ENCODE measurements at places on chromosomes 5 and 9.

- DNase-seq, result no peak
These were observed 2.8 kb upstream of the HBEGF start for GRCh38 chr5:140349244-140349643.

DNA sequence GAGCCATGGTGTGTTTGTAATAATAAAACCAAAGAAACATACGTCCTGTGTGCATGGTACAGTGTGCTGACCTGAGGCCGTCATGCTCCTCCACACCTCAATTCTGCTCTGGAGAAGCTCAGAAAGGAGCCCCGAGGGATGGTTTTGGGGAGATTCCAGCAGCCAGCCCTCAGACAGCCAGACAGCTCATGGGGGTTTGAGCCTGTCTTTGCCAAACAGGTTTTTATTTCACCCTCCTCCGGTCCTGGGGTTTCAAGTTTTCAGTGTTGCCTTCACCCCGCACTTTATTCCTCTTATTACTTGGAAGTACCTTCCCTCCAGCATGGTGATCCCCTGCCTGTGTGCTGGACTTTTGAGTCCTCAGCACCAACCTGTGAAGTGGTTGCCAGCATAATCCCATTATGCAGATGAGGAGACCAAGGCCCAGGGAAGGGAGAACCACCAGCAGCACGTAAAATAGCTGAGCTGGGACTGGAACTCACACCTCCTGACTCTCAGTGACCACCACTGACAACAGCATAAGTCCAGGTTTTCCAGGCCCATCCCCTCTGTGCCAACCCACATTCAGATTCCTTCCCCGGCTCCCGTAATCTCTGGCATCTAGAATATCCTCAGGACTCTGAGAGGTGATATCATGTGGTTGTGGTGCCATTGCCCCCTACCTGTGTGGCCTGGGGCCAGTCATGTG lies 35.1 kb downstream of the TGFBI start:
- no peak for DNase-seq

- DNase-seq, result no peak
These were observed 516.0 kb downstream of the ZNF608 start for GRCh38 chr5:124230456-124230855.

- DNase-seq, result no peak
These were observed 47.1 kb downstream of the C9orf57 start for GRCh38 chr9:72013292-72013760.

GRCh38 chr9:117412841-117413240 lies 2.0 kb downstream of the ASTN2 start:
- DNase-seq, result no peak

DNA sequence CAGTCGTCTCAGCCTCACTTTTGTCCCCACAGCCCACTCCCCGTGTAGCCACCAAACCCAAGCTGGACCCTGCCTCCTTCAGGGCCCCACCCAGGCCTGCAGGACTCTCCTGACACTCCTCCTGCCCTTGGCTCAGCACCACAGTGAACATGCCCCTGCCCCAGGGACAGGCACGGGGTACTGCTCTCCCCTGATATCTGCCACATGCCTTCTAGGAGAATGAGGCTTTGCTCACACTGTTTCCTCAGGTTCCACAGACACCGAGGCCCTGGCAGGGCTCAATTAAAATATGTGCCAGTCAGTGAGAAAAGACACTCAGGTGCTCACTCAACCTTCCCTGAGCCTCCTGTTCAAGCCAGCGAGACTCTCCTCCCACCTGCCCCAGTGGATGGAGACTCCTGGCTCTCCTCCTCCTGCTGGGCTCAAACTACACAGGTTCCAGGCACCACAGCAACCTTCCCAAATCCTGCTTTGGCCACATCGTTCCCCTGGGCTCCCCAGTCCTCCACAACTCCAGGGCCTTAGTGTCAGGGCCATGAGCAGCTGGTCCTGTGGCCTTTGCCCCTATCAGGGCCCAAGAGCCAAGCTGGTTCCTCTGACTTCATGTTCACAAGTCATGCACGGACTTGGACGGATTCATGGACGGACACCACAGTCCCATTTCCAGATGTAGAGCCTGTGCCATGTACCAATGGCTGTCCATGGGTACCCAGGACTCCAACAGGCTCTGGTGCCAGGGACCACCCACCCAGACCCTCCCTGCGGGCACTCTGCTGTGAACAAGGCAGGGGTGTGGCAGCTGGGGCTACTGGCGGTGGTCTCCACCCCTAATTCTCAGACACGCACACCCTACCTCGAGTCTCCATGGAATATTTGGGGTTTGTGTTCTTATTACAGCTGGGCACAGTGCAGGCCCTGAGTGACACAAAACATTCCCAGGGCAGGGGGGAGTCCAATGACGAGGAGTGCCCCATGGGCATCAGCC lies 36.6 kb downstream of the BICD2 start:
- no peak for DNase-seq

DNA sequence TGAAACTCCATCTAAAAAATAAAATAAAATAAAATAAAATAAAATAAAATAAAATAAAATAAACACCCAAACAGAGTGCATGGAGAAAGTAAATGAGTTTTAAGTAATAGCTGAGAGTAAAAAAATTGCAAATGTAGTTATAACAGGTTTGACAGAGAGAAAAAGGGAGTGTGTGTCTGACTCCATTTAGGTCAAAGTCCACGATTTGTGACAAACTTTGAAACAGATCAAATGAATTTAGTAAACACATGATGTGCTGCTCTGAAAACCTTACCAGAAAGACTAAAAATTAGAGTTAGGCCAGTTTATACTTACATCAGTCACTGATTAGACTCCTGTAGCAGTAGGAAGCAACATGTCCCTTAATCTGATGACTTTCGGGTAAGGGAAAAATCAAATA lies 346.6 kb downstream of the PARP8 start:
- DNase-seq, result no peak

- DNase-seq, result no peak
These were observed 341.0 kb upstream of the POU5F2 start for GRCh38 chr5:94082405-94082804.

- no peak for DNase-seq
These were observed 31.0 kb downstream of the MTREX start for GRCh38 chr5:55338810-55339243.

DNA sequence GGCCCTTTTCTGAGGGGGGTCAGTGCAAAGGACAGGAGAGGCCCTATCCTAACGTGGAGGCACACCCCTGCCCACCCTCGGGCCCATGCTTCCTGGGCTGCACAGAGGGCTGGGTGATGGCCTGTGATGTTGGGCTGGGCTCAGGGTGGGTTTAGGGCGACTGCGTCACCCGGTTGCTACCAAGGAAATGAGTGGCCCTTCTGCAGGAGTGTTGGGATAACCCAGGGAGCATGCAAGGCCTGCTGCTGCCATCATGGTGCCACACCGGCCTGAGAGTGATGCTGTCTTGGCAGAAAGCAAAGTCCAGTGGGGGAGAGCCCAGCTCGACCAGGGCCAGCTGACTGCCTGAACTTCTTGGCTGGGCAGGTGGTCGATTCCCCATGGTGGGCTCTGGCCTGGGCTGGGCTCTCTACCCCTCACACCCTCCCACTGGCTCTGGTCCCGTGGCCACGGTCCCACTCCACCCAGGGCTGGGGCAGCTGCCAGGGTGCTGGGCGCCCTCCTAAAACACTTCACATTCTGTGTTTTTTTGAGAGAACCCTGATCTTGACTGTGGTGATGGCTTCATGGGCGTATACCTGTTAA lies 21.5 kb upstream of the MRNIP start:
- DNase-seq, result no peak

DNA sequence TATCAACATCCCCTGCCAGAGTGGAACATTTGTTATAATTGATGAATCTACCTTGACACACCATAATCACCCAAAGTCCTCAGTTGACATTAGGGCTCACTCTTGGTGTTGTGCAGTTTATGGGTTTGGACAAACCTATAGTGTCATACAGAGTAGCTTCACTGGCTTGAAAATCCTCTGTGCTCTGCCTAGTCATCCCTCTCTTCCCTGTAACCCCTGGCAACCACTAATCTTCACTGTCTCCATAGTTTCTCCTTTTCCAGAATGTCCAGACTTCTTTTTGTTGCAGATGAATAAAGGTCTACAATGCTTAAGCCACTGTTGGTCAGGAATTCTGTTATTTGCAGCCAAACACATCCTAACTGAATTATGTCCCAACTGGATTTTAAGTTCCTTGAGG lies 22.5 kb upstream of the SUB1 start:
- no peak for DNase-seq

- peak; percentile 46 for DNase-seq
These were observed 18.6 kb upstream of the NOTCH1 start for GRCh38 chr9:136564379-136564988.

- DNase-seq, result no peak
These were observed 228.3 kb downstream of the MAST4 start for GRCh38 chr5:66824476-66824875.

- DNase-seq, result no peak
These were observed 88.4 kb downstream of the AK8 start for GRCh38 chr9:132789719-132790118.

DNA sequence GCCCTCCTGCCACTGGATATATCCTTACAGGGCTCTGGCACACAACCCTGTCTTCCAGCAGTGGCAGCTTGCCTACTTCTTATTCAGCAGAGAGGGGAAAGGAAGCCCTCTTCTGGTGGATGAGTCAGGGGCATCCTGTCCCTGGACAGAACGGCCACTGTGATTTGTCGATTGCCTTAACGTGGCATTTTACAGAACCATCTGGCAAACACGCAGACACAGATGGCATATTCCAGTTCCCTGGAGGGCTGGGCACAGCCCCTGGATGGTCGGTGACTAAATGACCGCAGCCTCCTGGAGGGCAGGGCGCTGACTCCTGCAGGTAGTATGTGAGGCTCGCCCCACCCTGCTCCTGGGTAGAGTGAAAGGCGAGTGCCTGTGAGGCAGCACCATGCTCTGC lies 62.1 kb downstream of the DCP2 start:
- DNase-seq, result peak; percentile 9

DNA sequence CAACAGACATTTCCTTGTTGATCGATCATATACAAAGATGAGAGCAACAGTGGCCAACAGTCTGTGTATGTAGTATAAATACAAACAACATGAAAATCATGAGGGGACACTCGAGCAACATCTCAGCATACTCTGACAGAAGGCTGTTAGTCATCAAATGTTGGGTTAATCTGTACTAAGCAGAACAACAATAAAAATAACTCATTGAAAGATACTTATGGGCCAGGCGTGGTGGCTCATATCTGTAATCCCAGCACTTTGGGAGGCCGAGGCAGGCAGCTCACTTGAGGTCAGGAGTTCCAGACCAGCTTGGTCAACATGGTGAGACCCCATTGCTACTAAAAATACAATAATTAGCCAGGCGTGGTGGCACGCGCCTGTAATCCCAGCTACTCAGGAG lies 67.3 kb downstream of the SCAI start:
- DNase-seq, result no peak

DNA sequence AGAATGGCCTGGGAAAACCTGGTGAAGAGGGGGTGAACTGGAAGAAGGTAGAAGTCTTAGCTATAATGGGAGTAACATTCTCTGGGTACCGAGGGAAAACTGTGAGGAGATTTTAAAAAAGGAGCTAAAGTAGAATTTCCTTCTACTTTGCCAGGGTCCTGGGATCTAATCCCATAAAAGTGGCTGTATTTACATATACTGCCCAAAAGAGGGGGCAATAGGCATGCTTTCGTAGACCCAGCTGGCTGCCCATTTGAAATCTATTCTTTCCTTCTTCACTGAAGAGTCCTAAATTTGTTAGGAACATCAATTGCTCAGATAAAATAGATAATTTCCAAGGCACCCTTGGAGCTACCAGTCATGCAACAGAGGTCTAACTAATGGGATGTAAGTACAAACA lies 159.2 kb downstream of the CDC42SE2 start:
- peak; percentile 46 for DNase-seq

GRCh38 chr9:137709411-137710101 lies 90.8 kb downstream of the EHMT1 start:
- DNase-seq, result no peak

DNA sequence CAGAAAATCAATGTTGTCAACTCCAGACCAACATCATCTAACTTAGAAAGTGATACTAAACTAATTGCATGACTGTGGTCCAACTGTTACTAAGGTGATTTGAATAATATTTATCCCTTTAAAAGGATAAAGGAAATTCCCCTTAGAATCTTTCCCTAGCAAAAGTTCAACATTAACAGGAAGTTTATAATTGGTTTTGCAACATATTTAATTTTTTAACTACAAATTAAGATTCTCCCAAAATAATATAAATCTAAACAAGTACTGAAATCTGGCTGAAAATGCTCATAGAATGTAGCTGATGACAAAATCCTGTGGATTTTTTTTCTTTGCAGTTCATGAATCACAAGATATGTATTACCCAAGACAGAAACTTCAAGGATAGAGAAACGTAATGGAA lies 151.4 kb downstream of the LPAR1 start:
- no peak for DNase-seq

- DNase-seq, result no peak
These were observed 23.0 kb downstream of the UBE2D2 start for GRCh38 chr5:139584137-139584536.

All from RKO (cell line).